T-cell (primary cell): ENCODE measurements at places on chromosomes 2 and 18. TPM values are rescaled to one million over a fixed set of nuclear protein-coding genes. Genes with fewer than 3 reads are reported as not detected.

Gene CFC1B
- total RNA-seq: not detected

- no peak overlapping the region for H3K27ac ChIP-seq
- peaks cover 9% of the 10 kb centered on the region for H3K27me3 ChIP-seq
- peaks cover 26% of the 10 kb centered on the region for H3K4me1 ChIP-seq
- no peak for DNase-seq
- H3K36me3 ChIP-seq: no peaks in the 10 kb centered on the region
Observed at GRCh38 chr18:79580498-79581171, 99.0 kb upstream of the CTDP1 start.

Gene UGT1A6
- total RNA-seq: not detected

Gene LPIN1
- total RNA-seq: 88.0 TPM

- H3K4me3 ChIP-seq: no peak overlapping the region
- peak; percentile 49 for DNase-seq
- H3K36me3 ChIP-seq: no peaks in the 10 kb centered on the region
- no peaks in the 10 kb centered on the region for H3K27me3 ChIP-seq
Observed at GRCh38 chr2:136239079-136239685, 121.2 kb upstream of the CXCR4 start.

GRCh38 chr2:42767899-42768705 lies 4.2 kb upstream of the OXER1 start:
- H3K4me3 ChIP-seq: no peak overlapping the region
- no peak for DNase-seq
- no peaks in the 10 kb centered on the region for H3K4me1 ChIP-seq

DNA sequence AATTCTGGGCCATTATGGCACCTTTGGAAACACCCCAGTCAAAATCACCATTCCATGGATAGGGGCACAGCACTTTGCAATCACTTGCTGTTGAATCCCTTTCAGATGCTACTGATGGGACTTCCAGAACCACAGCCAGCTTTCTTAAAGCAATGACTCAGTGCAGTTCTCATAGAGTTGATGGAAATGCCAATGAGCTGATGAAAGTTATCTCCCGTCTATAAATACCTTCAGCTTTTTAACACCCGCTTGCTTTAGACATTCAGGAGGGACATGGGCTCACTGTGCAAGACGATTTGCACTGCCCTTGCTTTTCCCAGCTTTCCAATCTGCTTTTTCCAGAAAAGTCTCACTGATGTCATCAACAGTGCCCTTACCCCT lies 66.7 kb upstream of the RPL31 start:
- no peaks in the 10 kb centered on the region for H3K27me3 ChIP-seq
- no peak for DNase-seq
- peaks cover under 1% of the 10 kb centered on the region for H3K4me1 ChIP-seq
- no peak overlapping the region for H3K27ac ChIP-seq

GRCh38 chr2:22282916-22283315 lies 1102.1 kb upstream of the KLHL29 start:
- no peak for DNase-seq
- H3K4me3 ChIP-seq: no peak overlapping the region
- H3K27ac ChIP-seq: no peak overlapping the region
- no peaks in the 10 kb centered on the region for H3K4me1 ChIP-seq
- H3K36me3 ChIP-seq: no peaks in the 10 kb centered on the region

DNA sequence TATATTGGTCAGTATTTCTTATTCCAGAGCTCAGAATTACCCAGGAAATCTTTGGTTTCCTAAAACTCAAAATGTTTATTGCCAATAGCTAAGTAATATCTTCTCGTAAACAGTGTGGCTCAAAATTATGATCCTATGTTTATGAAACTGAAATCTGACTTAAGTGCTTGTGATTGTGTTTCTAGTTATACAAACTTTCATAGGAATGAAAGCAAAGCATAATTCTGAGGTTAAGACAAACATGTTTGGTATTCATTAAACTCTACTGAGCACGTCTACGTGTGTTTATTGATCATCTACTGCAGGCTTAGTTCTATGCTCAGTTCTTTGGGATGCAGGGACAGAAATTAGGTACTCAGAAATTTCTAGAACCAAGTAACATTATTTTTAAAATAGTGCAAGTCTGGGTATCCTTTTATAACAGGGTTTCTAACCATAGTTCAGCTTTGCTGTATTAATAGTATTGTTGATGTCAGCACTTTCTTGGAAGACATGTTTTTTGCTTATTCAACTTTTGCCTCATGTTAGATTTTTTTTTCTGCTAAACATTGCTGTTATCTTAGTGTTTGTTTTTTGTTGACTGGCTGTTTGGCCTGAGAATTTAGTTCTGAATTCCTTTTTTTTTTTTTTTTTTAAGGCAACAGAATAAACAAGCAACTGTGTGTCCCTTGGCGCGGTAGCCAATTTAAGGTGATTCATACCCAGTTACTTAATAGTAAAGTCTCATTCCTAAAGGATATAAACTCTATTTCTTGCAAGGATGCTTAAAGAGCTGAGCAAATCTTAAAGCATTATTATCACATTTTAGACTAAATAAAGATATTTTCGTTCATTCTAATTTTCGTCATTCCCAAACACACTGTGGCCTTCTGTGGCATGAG lies 31.3 kb downstream of the PTPRM start:
- no peaks in the 10 kb centered on the region for H3K4me1 ChIP-seq
- no peaks in the 10 kb centered on the region for H3K27me3 ChIP-seq
- no peaks in the 10 kb centered on the region for H3K36me3 ChIP-seq
- H3K4me3 ChIP-seq: no peak overlapping the region
- H3K27ac ChIP-seq: no peak overlapping the region
- DNase-seq: no peak

Gene TSHZ1
- total RNA-seq: 27.2 TPM

Gene RTP5
- 1.3 TPM for total RNA-seq

Gene RNF125
- total RNA-seq: 70.1 TPM

DNA sequence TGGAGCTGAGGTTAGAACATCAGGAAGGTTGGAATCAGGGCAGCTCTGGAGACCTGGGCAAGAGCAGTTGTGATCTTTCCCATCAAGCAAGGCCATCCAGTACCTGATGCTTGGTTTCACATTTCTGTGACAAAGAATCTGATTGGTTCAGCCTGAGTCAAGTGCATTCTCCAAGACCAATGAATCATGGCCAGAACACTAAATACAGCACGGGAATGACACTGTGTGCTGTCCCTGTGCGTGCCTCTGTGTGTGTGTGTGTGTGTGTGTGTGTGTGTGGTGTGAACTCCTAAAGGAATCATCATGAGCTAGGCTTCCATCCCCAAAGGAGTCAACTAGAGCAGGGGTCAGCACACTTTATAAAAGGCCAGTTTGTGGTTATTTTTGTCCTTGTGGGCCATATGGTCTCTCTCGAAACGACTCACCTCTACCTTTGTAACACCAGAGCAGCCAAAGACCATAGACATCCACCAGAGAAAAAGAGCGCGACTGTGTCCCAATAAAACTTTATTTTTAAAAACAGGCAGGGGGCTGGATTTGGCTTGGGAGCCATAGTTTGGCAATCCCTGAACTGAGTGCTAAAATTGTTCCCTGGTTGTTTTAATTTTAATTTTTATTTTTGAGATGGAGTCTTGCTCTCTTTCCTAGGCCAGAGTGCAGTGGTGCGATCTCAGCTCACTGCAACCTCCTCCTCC lies 99.7 kb downstream of the INHBB start:
- H3K27ac ChIP-seq: no peak overlapping the region
- peaks cover 13% of the 10 kb centered on the region for H3K4me1 ChIP-seq
- no peak overlapping the region for H3K4me3 ChIP-seq
- H3K36me3 ChIP-seq: no peaks in the 10 kb centered on the region

Gene MC5R
- not detected for total RNA-seq

- no peak overlapping the region for H3K27ac ChIP-seq
- no peaks in the 10 kb centered on the region for H3K4me1 ChIP-seq
- no peak overlapping the region for H3K4me3 ChIP-seq
- no peaks in the 10 kb centered on the region for H3K36me3 ChIP-seq
Observed at GRCh38 chr18:27005589-27005988, 140.1 kb upstream of the AQP4 start.

DNA sequence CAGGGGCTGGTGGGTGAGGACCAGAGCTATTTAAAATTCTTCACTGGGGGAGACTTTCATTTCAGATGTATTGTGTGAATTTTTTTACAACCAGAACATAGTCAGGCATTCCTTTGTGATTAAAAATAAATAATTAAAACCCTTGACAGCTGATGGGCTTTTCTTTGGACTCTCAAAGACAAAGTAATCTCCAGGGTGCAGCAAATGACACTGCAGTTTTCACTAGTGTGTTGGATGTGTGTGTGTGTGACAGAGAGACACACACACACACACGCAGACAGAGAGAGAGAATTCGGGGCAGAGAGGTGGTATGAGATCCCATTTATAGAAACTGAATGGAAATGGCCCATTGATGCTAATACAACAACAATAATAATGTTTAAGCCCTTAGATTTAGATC lies 10.3 kb upstream of the GALNT14 start:
- no peaks in the 10 kb centered on the region for H3K4me1 ChIP-seq
- H3K27me3 ChIP-seq: no peaks in the 10 kb centered on the region
- no peaks in the 10 kb centered on the region for H3K36me3 ChIP-seq
- H3K27ac ChIP-seq: no peak overlapping the region
